GM10248 (cell line): ENCODE measurements at places on chromosomes 4 and X.

DNA sequence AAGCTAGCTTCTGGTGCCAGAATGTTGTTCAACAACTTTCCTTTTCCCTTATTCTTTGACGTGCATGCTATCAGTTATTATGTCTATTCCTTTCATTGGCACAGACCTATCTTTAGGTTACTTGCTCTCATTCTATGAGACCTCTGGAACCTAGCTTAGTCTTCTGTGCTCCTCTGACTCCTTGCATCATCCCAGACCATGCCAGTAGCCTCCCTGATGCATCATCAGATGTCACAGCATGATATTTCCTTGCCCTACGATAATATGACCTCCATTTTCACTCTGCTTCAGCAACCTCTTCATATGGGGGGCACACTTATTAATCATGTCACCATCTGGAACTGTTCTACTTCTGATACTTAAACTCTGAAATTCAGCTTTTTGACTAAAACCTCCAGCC, 37.2 kb downstream of the CLCN5 start:
- no peak for DNase-seq

- no peak for DNase-seq
These were observed 101.2 kb upstream of the CBLL2 start for GRCh38 chrX:22171287-22172060.

DNA sequence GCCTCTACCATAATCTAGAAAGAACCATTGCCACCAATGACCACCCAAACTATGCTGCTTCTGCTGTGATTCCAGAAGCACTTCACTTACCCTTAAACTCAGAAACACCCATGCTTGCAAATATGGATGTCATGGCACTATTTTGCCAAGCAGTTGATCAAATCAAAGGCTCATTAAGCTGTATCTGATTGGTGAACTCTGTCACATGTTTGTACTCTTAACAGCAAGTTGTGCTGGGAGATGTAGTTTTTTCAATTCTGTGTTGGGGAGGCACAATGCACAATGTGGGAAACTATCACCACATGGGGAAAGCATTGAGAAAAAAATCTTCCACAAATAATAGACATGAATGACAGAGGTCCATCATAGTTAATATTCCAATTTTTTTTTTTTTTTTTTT, 19.2 kb upstream of the SPCS3 start:
- DNase-seq = no peak

GRCh38 chrX:129000797-129001196, 522.5 kb downstream of the SMARCA1 start:
- no peak for DNase-seq

DNA sequence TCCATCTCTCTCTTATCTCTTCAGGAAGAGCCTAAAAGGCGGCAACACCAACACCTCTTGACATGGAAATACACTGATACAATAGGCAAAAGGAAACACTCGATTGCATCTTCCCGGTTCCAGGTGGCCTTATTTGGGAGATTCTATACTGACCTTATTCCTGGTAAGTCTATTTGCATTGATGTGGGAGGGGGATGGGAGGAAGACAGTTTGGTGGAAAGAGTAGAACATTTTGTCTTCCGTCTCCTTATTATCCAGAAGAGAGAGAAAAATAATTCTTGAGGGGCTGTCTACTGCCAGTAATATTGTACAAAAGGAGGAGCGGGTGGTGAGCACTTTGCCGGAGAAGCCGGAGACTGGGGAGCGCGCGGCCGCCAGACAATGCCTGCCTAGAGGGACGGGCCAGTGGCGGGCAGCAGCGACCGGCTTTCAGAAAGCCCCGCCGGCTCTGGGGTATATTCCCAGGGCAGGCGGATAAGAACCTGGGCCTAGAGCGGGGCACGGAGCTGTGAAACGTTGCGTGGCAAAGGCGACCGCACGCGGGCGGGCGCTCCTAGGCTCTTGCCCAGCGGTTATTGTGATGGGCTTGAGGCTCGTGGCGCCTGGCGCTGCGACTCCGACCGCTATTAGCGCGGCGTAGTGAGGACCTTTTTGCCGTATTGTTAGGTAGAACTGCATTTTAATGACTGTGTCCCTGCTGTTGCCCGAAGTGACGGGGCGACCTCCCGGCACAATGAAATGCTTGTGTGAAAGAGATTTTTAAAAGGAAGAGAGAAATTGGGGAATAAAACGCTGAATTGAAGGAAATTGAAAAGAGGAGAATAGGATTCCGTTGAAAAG, 518 bp downstream of the PRDM8 start:
- DNase-seq = no peak

DNA sequence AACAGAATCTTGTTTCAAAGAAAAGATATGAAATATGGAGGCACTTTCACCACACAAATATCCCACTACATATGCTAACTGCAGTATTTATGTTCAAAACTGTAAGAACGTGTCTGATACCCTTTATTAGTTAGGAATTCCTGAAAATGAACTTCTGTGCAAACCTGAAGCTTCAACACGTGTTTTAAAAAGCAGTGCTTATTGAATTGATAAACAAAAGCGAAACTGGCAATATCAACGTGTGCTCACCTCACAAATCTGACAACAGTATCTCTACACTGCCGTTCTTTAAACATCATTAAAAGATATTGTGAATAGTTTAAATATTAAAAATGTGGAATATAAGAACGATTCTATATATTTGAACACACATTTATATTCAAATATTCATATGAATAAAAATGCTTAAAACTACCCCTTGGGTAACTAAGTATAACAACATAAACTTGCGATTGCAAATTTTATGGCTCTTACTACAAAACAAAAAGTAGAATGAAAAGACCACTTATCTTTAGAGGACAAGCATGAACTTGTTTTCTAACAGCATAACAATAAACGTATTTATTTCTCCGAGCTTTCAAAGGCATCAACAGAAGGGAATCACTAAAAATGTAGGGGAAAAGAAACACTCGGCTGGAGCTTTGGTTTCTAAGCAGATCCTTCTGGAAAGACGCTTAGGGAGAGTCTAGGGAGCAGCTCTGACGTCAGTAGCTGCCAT, at the start of gene LRP2BP:
LRP2BP (minus strand) TSS at position 687 of the 718 bp plus-strand sequence. CDS start 17,738 bp downstream, outside the sequence.
- DNase-seq = peak; percentile 24

GRCh38 chr4:73518340-73518739, 36.8 kb downstream of the AFM start:
- DNase-seq = no peak
